ENCODE measurements at places on chromosomes 1 and 21.

- DNase-seq, result no peak
Observed at GRCh38 chr1:110134050-110134595, 16.2 kb upstream of the SLC6A17 start.

DNA sequence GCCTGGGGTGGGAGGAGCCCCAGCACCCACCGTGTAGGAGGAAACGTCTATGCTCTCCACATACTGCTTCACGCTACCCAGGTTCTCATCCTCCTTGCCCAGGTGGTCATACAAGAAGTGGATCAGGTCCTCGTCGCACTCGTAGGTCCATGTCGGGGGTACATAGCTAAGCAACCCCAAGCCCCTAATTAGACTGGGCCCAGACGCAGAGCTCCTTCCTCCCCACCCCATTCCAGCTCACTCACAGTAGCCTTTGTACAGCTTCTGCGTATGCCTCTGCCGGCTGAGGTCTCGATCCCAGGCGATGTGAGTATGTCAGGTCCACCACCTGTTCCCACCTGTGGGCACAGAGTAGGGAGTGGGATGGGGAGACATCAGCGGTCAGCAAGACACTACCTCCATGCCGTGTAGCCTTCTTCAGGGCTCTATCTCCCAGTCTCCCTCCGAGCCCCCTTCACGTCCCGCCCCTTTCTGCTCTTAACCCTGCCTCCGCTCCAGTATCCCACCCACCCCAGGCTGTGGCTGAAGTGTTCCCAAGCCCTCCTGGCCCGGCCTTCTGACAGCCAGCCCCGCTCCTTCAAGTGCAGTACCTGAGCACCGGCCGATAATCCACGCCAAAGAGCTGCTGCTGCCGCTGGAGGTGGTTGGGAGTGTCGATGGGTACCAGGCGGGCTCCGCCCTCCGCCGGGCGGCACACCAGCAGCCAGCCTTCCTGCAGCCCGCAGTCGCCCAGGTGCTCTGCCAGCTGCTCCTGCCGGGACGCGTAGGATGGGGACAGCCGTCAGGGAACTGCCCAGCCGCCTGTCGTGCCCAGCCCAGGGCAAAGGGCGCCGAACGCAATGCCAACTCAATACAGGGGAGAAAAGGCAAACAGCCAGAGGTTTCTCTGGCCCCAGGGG is 919 bp downstream of the HECTD3 start:
- DNase-seq, result peak; percentile 43

GRCh38 chr1:204923201-204923600 is 52.5 kb downstream of the NFASC start:
- no peak for DNase-seq

GRCh38 chr1:242735323-242735722 is 210.8 kb upstream of the PLD5 start:
- no peak for DNase-seq

DNA sequence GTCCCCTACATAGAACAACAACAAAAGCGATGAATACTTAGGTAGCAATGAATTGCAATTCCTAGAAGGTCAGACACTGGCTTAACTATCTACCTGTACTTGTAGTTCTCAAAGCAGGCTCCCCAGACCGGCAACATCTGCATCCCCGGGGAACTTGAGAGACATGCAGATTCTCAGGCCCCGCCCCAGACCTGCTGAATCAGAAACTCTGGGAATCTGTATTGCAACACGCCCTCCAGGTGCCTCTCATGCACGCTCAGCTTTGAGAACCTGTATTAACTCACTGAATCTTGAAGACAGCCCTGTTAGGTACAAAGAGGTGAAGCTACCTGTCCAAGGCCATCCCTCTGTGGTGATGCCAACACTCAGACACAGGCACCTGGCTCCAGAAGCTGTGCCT is 128.1 kb downstream of the KAZN start:
- DNase-seq, result no peak

GRCh38 chr1:243718022-243718421 is 132.0 kb downstream of the AKT3 start:
- no peak for DNase-seq

- no peak for DNase-seq
Observed at GRCh38 chr1:118788463-118788862, 199.7 kb downstream of the TBX15 start.

GRCh38 chr1:217029281-217030157 is 306.3 kb upstream of the ESRRG start:
- DNase-seq, result no peak

DNA sequence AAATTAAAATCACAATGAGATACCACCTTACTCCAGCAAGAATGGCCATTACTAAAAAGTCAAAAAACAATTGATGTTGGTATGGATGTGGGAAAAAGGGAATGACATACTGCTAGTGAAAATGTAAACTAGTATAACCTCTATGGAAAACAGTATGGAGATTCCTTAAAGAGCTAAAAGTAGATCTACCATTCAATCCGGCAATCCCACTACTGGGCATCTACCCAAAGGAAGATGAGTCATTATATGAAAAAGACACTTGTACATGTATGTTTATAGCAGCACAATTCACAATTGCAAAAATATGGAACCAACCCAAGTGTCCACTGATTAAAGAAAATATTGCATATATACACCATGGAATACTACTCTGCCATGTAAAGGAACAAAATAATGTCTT is 37.2 kb downstream of the SUSD4 start:
- DNase-seq, result no peak

All from germinal center (tissue), 1 donor.